NCI-H2029 treated with DMSO at 0.1 percent for 48 hours (cell line): ENCODE measurements at places on chromosomes 3 and 15.

GRCh38 chr15:59501597-59501996 is 63.6 kb downstream of the FAM81A start:
- peak; percentile 1 for DNase-seq

DNA sequence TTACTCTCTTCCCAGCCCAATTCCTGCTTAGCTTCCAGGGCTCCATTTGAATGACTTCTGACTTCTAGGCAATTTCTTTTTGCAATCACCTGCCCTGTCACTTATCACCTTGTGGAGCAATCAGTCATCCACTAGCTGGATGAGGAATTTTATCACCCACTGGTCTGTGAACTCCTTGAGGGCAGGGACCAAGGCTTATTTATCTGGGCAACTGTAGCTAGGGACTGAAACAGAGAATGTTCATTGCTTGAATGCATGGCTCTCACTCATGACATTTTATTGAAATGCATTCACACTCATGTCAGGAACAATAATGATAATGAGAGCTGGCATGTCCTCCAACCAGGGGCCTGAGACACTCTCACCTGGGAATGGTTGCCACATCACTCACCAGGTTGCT is 15.5 kb downstream of the TNFAIP8L3 start:
- no peak for DNase-seq

- no peak for DNase-seq
Measured at GRCh38 chr3:127717357-127718244, 44.8 kb downstream of the ABTB1 start.

DNA sequence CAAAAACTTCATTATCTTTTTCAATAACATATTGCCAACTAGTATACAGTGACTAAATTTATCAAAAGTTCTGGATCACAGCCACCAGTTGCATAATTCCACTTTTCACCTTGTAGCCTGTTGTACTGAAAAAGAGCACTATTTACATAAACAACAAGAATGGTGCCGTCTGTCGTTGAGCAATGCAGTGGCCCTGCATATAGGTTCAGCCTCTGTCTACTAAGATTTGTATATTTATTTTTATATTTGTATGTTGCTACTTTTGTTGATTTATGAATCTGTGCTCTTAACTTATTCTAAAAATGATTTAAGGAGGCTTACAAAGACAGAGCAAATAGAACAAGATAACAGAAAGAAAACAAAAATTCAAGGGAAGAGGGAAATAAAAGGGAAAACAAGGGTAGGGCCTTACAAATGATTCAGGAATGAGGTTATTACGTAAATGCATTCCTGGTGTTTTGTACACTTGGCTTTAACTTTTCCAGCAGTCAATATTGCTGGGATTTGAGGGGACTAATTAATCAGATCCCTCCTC is 257.6 kb upstream of the STT3B start:
- no peak for DNase-seq

- DNase-seq: no peak
Measured at GRCh38 chr3:173241727-173242126, 100.7 kb upstream of the SPATA16 start.
